ENCODE measurements at places on chromosomes 11 and 22. TPM values are rescaled to one million over a fixed set of nuclear protein-coding genes. Genes with fewer than 3 reads are reported as not detected.

The OR51B4 gene
- 21.5 TPM for total RNA-seq

The PANX3 gene
- not detected for total RNA-seq

The CD3D gene
- 1.0 TPM for total RNA-seq

The ANO9 gene
- total RNA-seq: not detected

The CBX7 gene
- 0.80 TPM for total RNA-seq

The CHST1 gene
- 2.9 TPM for total RNA-seq

The BTBD18 gene
- total RNA-seq: not detected

The KREMEN1 gene
- total RNA-seq: 0.92 TPM

The P4HA3 gene
- total RNA-seq: 0.74 TPM

The INSC gene
- 4.0 TPM for total RNA-seq

The C11orf91 gene
- total RNA-seq: 0.11 TPM

The RFPL2 gene
- not detected for total RNA-seq

The KIAA0930 gene
- total RNA-seq: 87.7 TPM

The HTR3B gene
- not detected for total RNA-seq

The CREB3L1 gene
- total RNA-seq: 3.3 TPM

The PVALB gene
- total RNA-seq: not detected

The POU2AF1 gene
- total RNA-seq: not detected

The DGCR6 gene
- 0.57 TPM for total RNA-seq

The MS4A14 gene
- not detected for total RNA-seq

The YAP1 gene
- 86.4 TPM for total RNA-seq

The CCDC116 gene
- not detected for total RNA-seq

The PCNX3 gene
- total RNA-seq: 41.8 TPM

The FIBP gene
- 187 TPM for total RNA-seq

The MIOX gene
- total RNA-seq: 0.13 TPM

The PRODH gene
- 0.06 TPM for total RNA-seq

The UBQLNL gene
- not detected for total RNA-seq

The CARD16 gene
- total RNA-seq: 4.5 TPM

The ACCS gene
- 5.0 TPM for total RNA-seq

The SCGB2A2 gene
- total RNA-seq: not detected

The GGTLC3 gene
- total RNA-seq: not detected

The SSH3 gene
- 2.2 TPM for total RNA-seq

The PLA2G3 gene
- total RNA-seq: 0.37 TPM

The MOGAT2 gene
- total RNA-seq: not detected

The RAB39A gene
- 0.60 TPM for total RNA-seq

The UEVLD gene
- 19.9 TPM for total RNA-seq

Measured in HT1080 (cell line).